ENCODE measurements at places on chromosomes 4 and X. TPM values are rescaled to one million over a fixed set of nuclear protein-coding genes. Genes with fewer than 3 reads are reported as not detected.

TRIM60 gene
- not detected for total RNA-seq

GRIPAP1 gene
- total RNA-seq: 19.9 TPM

SOWAHB gene
- 0.05 TPM for total RNA-seq

APLN gene
- 0.82 TPM for total RNA-seq

RAB41 gene
- total RNA-seq: not detected

TMEM154 gene
- 0.02 TPM for total RNA-seq

PRDM8 gene
- 0.21 TPM for total RNA-seq

LNX1 gene
- 0.03 TPM for total RNA-seq

TAF1 gene
- total RNA-seq: 24.9 TPM

PRDM5 gene
- total RNA-seq: 2.7 TPM

RNF150 gene
- total RNA-seq: 0.25 TPM

NLGN3 gene
- total RNA-seq: 0.97 TPM

PCDH18 gene
- total RNA-seq: not detected

DYNLT3 gene
- total RNA-seq: 16.2 TPM

GABRG1 gene
- not detected for total RNA-seq

VCX3A gene
- total RNA-seq: not detected

DRP2 gene
- total RNA-seq: 0.28 TPM

ZNF157 gene
- total RNA-seq: 0.05 TPM

XAGE3 gene
- not detected for total RNA-seq

TMEM144 gene
- 2.7 TPM for total RNA-seq

SRD5A3 gene
- total RNA-seq: 5.9 TPM

HMX1 gene
- 0.13 TPM for total RNA-seq

GLRA2 gene
- not detected for total RNA-seq

RASSF6 gene
- 0.80 TPM for total RNA-seq

PRR32 gene
- not detected for total RNA-seq

SUPT20HL1 gene
- not detected for total RNA-seq

HSFX3 gene
- not detected for total RNA-seq

PLP1 gene
- total RNA-seq: not detected

TCEAL7 gene
- not detected for total RNA-seq

MAGEA2B gene
- not detected for total RNA-seq
